ENCODE measurements at places on chromosomes 3 and 15. TPM values are rescaled to one million over a fixed set of nuclear protein-coding genes. Genes with fewer than 3 reads are reported as not detected.

Gene P2RY1
- 4.5 TPM for total RNA-seq

Gene ZMYND10
- total RNA-seq: 4.9 TPM

Gene SAMMSON
- total RNA-seq: 0.27 TPM

Gene ANKUB1
- total RNA-seq: not detected

Gene MUSTN1
- total RNA-seq: 7.0 TPM

Gene ATP10A
- total RNA-seq: 7.0 TPM

DNA sequence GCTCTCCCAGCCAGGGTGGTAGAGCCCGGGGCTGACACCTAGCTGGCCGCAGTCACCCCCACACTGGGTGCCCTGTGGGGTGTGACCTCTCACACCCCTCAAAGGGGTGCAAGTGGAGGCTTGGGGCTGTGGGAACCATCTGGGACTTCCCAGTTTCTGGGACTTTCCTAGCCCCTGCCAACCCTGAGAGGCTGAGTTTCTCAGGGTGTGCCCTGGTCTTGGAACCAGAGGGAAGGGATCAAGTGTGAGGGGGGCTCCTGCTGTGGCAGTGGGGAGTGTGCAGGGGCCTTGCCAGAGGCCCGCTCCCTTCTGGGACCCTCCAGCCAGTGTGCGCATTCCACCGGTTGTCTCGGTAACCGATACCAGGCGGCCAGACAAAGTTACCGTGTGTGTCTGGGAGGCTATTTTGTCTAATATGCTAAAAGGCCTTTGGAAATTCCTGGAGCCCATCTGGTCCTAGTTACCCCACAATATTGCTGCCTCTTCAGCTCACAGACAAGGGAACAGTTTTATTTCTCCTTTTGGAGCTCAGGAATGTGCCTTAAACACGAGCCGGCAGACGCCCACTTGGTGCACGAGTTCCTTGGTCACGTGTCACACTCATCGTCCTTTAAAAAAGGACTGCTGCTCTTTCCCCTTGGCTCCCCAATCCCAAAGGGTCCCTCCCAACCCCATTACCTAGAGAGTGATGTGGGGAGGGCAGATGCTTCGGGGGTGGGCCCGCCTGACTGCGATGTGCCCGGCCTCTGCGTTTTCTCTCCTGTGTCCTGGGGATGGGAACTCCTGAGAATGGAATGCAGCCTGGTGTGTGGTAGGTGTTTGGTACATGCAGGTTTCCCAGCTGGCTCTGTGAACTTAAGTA, 33.2 kb downstream of the HDAC11 start:
- DNase-seq: no peak

DNA sequence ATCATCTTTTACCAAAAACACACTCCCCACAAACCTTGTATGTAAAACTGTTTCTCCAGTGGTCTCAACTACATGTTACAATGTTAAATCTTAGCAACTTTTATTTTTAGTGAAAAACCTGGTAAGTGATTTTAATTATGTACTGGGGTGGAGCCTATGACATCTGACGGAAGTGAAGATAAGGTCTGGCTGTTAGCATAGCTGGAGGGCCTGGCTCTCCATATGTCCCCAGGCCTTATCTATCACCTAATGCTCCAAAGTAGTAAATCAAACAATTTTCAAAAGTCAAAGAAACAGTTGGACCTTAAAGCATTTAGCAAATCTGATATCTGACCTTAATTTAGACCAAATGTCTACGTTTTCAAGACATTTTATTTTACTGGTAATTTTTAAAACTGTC, 173.6 kb upstream of the SMAD3 start:
- no peak for DNase-seq

DNA sequence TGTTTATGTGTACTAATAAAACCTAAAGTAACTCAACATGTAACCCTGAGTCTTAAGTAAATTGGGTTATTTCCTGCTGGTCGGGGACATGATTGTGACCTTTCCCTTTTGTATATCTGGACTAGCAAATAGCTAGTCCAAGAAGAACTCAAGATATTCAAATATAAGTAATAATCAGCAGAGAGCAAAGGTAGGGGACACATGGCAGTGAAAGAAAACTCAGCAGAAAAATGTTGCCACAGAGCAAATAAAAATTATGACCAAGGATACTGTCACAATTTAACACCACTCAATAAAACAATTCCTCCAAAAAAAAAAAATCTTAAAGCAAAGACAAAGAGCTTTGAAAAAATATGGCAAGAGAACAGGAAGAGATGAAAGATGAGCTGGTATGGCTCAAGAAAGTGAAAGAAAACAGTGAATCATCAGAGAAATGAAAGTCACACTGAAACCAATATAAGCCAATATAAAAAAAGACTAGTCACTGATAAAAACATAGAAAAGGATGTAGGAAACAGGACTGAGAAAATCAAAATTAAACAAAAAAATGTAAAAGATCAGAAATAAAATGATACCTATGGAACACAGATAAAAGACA, 43.4 kb downstream of the HLTF start:
- DNase-seq: no peak

DNA sequence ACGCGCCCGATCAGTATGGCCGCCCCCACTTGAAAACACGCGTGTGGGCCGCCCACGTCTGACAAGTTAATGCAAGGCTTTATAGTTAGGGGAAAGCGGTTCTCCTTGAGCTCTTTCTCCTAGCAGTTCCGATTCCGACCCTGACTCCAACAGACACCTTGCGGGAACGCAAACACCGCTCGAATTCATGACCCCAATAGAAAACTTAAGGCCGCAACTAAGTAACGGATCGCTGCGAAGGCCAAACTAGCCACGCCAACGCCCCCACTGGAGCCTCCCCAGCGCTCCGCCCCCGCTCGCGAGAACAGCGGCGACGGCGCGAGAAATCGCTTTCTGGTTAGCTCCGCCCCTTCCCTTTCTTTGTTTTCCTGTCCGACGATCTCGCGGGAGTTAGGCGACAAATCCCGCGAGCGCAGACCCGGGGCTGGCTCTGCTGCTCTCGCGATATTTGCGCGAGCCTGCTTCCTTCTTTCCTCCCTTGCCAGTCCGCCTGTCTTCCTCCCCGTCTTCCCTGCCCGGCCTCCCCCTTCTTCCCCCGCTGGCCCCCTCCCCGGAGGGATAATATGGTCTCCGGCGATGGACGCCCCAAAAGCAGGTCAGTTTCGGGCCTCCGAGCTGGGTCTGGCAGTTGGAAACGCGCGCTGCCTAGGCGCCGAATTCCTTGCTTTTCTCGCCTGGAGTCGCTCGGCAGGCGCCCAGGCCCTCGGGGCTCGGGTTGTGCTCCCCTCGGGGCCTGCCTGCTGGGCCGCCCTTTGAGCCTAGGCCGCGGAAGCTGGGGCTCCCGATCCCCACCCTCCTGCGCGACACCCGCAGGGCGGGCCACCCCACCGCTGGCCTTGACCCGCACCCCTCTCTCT, at the start of gene IREB2:
IREB2 (plus strand) TSS at position 455 of the 857 bp plus-strand sequence; CDS start at position 577, 122 bp downstream.
- DNase-seq: peak; percentile 98

DNA sequence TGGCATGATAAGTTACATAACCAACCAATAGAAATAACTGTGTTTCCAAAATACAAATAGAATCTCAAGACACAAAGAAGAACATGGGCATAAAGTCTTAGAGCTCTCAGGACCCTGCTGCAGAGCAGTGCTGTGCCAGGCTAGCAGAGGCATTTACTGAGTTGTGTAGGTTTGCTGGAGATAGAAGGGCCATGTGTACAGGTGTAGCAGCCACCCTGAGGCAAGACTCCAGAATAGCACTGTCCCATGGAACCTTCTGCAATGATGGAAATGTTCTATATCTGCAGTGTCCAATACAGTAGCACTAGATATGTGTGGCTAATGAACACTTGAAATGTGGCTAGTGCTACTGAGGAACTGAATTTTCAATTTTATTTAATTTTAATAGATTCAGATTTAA, 267.0 kb upstream of the UMPS start:
- DNase-seq: no peak

DNA sequence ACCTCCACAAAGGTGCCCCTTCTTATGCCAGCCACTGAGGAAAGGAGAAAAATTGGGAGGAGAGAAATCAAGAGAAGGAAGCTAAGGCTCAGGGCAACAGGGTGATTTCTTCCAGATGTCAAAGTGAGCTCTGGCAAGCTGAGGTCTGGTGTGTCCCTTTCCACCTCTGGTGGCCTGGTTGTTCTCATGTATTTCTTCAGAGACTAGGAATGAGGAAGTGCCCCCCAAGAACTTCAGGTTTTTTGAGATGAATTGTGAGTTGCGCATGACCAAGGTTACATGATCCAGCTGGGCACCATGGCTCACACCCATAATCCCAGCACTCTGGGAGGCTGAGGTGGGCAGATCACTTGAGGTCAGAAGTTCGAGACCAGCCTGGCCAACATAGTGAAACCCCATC, 5.6 kb downstream of the RAB6B start:
- DNase-seq: no peak

DNA sequence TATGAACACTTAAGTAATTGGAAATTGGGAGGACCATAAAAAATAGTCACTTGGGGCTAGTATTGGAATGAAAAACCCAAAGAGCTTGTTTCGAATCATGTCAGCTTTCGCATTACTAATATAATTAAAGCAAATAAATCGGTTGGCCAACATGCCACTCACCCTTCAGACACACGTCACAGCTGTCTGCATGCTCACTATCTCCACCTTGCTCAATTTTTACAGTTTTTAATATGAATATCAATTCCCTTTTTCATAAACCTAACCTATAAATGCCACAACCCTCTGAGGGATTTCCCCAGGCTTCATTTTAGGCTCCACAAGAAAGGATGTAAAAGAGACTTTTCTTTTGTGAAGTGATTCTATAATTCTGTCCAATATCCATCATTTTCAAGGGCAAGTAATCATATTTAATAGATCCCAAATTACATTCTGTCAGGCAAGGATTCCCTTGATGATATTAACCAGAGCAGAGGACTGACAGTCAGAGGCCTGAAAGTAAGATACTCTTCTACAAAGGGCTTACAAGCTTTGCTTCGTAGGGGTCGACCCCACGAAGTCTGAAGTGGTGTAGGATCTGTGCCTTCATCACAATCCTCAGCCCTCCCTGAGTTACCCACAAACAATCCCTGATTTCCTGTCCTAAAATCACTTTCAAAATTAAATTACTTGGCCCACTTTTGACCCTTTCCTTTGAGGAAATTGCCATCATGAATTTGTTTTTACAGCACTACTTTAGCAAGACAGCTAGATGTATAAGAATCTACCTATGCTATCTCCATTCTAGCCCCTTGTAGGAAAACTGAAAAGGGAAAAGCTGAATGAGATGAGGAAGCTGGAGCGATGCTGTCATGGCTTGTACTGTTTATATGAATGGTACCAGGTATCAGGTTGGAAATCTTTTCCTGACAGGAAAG, 44.5 kb downstream of the NANOGP8 start:
- DNase-seq: no peak

All from thyroid gland (tissue), 4 donors.